ENCODE measurements at places on chromosomes 2 and 18.

DNA sequence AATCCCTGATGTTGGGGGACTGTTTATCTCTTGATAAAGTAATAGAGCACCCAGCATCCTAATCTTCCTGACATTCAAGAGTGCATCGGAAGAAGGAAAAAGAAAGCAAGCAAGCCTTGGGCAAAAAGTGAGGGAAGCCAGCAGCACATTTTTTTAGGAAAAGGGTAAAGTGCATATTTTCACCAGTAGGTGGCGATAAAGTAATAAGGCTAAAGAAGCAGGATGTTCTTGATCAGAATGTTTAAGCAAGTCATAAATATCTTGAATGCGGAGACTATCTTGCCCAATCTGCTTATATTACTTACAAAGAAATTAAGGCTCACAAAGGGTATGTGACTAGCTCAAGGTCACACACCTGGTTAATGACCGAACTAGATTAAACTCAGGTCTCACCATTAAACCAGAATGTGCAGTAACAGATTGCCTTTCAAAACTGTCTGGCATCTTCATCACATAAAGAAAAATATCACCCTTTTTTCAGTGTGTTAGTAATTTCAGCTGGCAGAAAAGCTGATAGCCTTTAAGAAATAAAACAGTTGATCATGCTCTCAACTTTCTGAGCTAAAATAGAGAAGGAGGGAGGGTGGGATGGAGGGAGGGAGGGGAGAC, 83.8 kb downstream of the VIT start:
- DNase-seq: no peak

GRCh38 chr18:51170664-51171063, 26.8 kb downstream of the MEX3C start:
- no peak for DNase-seq

- no peak for DNase-seq
These were observed 77.0 kb upstream of the LGALSL start for GRCh38 chr2:64376926-64377325.

DNA sequence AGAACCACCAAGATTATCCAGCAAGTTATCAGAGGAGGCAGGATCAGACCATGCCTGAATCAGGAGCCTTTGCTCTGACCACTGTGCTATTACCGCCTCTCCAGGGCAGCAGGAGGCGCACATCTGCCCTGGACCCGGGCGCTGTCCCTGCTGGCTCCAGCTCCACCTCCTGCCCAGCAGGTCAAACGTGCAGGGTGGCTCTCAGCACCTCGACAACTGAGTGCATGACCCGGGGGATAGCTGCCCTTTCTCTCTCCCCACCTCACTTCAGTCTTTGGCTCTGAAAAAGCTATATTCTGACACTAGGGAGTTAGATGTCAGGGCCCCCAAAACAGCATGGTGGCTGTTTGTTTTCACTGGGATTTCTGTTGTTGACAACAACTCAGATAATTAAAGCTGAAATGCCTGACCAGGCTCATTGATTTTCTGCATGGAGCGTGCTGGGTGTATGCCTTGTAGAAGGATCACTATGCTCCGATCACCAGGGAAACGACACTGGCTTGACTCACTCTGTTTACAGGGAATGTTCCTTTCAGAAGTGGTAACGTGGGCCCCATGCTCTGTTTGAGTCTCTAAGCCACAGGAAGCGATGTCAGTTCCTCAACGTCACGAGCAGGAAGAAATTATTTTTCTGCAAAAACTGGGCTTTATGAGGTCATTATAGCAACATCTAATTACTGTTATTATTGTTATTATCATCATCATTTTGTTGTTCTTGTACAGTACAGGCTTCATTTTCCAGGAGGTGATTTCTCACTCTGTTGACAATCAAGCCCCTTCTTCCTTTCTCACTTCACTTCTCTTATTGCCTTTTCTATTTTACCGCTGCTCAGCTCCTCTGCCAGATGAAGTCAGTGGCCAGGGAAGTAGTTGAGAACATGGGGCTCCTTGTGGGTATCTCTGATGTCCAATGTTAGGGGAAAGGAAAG, 125.6 kb downstream of the PLB1 start:
- DNase-seq: peak; percentile 57

GRCh38 chr2:231321556-231322334, 73.8 kb upstream of the B3GNT7 start:
- DNase-seq: no peak

GRCh38 chr18:36717422-36718110, 111.2 kb downstream of the TPGS2 start:
- DNase-seq: no peak

- no peak for DNase-seq
These were observed 145.1 kb upstream of the CDH19 start for GRCh38 chr18:66749030-66749429.

DNA sequence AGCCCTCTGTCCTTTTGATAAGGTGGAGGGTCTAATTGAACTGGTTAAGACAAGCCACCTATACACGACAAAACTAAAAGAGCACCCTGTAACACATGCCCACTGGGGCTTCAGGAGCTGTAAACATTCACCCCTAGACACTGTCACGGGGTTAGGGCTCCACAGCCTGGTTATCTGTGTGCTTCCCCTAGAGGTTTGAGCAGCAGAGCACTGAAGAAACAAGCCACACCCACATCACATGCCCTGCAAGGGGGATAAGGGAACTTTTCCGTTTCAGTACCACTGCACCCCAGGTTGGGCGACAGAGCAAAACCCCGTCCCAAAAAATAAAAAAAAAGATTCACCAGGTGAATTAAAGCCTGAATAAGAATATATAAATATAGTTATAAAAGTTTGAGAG, 913.7 kb upstream of the ACVR2A start:
- DNase-seq: no peak

DNA sequence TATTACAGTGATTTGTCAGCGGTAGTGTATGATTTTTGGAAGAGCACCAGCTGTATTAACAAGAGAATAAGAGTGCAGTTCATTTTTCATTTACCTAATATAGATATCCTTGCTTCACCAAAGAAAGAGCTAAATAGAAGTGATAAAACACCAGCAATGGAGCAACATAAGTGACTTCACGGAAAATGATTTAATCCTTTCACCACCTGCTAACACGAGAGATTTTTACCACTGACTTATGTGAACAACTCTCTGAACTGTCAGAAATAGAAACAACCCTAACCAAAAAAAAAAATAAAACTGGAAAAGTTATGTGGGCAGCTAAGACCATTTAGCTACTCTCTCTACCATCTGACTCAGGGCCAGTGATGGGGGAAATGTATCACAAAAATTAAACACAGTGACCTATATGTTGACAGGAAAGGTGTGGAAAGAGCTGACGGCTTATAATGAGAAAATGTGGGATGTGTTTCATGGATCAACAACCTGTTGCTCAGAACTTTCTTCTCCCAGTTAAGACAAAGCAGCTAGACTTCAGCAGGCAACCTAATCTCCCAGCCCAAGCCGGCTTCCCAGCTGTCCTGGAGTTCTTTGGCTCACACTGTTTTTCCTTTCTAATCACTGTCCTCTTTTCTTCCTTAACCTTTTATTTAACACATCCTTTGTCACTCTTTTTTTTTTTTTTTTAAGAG, 272.7 kb downstream of the SS18 start:
- no peak for DNase-seq

DNA sequence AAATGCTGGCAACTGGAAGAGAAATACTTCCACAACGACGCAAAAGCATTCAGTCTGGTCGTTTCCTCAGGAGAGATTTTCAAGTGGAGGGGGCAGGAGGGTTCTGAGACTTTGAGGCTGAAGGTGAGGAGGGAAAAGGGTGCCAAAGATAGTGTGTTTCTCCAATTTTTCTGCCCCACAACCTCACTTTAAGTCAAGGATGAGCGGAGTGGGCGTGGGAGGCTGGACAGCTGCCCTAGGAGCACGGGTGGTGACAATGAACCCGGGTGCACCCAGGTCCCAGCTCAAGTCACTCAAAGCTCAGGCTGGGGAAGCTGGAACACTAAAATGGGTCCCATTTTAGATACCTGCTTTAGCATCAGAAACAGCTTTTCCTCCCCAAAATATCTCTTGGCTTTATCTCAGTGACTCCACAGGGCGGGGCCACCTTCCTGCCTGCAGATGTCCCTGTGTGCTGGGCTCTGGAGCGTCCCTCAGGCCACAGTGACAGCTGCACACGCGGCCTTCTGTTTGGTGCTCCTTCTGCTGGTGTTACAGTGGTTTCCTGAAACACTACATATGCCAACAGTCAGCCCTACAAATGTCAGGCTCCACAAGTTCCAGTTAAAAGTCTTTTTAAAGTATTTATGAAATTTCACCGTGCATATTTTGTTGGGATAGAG, 1.4 kb upstream of the MBP start:
- no peak for DNase-seq

DNA sequence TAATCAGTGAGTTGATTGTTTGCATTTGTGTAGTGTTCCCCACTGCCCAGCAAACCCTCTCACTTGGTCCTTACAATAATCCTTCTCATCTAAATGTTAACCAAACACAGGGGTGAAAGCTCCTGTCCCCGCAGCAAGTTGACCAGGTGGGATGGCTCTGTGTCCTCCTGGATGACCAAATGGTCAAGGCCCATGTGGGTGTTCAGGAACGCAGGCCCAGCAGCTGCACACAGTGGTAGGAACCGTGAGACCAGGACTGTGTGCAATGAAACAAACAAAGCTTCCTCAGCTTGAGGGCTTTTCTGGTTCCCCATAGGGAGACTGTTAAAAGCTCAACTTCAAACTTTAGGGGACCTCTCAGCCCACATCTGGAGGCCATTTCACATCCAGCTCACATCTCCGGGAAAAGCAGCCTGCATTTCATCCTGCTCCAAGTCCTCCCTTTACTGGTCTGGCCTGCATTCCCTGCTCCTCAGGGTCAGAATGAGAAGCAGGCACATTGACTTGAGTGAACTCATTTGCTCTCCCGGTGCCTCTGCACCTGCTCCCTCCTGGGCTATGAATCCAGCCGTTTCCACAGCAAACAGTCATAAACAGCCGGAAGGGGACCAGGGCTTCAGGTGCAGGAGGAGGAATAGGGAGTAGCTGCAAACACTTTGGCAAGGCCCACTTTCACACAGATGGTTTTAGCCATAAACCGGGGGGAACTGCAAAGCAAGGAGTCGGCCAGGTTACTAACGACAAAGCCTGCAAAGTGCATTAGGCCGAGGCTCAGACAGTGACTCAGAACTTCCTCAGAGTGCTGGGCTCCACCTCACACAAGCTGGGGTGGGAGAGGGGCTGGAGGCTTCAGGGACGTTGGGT, 144.7 kb downstream of the CAPN13 start:
- DNase-seq: no peak

GRCh38 chr2:2806711-2807110, 475.6 kb upstream of the MYT1L start:
- DNase-seq: no peak

GRCh38 chr2:167592441-167592840, 655.0 kb downstream of the STK39 start:
- no peak for DNase-seq

DNA sequence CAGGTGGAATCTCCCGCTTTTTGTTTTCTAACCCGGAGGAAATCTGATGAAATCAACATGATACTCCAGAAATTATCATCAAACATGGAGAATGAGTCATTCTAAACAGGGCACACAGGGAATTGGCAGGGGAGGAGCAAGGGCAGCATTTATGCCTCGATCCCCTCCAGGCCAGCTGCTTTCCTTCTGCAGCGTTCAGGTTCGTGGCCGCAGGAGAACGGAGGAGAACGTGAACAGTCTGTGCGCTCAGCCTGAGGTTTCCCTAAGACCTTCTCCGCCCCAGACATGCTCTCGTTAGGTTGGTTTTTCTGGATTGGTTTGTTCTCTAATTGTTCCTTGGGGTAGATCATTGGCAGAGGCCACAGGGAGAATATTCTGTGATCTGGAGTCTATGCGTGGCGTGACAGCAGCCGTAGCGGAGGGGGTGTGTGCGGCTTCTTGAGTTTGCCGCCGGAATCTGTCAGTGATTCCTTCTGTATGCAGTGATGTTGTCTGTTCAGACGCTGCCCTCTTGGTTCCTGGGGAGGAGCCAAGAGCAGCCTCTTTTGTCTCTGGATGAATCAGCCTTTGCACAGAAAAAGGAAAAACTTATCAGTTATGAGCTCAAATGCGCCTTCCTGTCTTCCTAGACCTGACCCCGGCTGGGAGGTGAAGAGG, 75.9 kb downstream of the SH3BP4 start:
- no peak for DNase-seq

GRCh38 chr18:30775629-30776028, 266.9 kb downstream of the DSC3 start:
- no peak for DNase-seq

DNA sequence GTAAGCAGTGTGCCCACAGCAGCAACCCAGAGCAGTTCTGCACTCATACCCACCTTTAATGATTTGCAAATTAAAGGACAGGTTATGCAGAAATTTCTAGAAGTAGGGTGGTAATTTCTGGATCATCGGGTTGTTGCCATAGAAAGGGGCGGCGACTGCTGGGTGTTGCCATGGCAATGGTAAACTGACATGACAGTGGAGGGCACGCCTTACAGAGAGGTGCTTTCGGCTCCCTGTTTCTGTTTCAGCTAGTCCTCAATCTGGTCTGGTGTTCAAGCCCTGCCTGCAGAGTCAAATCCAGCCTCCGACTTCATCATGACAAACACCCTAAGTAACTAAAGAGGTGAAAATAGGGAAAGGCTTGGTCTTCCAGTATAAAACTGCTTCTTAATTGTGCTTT, 667.7 kb downstream of the SOCS6 start:
- no peak for DNase-seq

DNA sequence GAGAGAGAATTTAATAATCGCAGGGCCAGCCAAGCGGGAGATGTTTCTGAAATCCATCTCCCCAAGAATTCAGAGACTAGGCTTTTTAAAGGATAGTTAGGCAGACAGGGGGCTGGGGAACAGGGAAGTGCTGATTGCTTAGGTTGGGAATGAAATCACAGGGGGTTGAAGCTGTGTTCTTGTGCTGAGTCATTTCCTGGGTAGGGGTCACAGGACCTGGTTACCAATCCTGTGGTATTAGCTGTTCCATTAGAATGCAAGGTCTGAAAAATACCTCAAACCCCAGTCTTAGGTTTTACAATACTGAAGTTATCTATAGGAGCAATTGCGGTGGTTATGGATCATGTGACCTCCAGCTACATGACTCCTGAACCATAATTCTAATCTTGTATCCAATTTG, 4.6 kb downstream of the SP140 start:
- no peak for DNase-seq

DNA sequence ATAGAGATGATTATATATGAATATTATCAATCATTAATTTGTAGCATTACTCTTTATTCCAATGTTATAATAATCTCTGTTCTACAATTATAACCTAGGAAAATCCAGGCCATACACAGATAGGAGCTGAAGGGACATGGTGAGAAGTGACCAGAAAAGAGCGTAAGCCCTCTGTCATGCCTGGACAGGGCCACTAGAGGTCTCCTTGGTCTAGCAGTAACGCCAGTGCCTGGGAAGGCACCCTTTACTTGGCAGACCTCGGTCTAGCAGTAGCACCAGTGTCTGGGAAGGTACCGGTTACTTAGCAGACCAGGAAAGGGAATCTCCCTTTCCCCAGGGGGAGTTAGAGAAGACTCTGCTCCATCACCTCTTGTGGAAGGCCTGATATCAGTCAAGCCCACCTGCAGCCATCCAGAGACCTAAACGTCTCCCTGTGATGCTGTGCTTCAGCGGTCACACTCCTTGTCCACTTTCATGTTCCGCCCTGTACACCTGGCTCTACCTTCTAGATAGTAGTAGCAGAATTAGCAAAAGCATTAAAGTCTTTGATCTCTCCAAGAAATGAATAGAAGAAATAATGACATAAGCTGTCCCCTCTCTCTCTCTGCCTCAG, 447.5 kb upstream of the FSIP2 start:
- DNase-seq: no peak

Data from activated T-helper 1 cell treated with Interleukin-2 at 50 U/mL for 16 hours (primary cell).